Epithelial cell of esophagus (primary cell): ENCODE measurements at places on chromosomes 6 and 20.
A peak's percentile ranks its signal among the peaks of the same experiment; 100 is the strongest.

DNA sequence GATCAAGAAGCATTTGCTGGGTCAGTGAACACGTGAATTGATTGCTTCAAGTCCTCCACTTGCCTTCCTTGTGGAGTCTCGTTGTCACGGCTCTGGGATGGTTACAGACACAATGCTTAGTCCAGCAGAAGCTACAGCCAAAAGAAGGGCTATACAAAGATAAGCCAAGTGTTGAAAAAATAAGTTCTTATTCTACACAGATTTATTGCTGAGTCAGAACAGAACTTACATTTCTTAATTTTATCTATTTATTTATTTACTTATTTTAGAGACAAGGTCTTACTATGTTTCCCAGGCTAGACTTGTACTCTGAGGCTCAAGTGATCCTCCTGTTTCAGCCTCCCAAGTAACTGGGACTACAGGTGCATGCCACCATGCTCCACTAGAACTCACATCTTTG lies 199.0 kb downstream of the MYLK4 start:
- DNase-seq = no peak

- DNase-seq = no peak
These were observed 227.4 kb downstream of the LRFN2 start for GRCh38 chr6:40359808-40360207.

DNA sequence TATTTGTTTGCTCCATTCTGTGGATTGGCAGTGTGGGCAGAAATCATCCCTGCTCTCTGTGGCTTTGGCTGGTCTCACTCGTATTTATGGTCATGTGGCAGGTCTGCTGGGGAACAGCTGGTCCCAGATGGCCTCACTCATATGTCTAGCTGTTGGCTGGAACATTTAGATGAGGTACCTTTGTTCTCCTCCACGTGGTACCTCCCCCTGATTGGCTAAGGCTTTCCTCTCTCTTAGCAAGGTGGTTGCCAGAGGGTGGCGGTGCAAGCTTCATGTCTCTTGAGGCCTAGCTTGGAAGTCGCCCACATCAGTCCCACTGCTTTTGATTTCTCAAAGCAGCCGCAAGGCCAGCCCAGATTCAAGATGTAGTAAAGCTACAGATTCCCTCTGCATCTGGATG lies 348.5 kb upstream of the BTBD3 start:
- no peak for DNase-seq

GRCh38 chr6:320351-321157 lies 28.3 kb downstream of the DUSP22 start:
- DNase-seq = no peak

DNA sequence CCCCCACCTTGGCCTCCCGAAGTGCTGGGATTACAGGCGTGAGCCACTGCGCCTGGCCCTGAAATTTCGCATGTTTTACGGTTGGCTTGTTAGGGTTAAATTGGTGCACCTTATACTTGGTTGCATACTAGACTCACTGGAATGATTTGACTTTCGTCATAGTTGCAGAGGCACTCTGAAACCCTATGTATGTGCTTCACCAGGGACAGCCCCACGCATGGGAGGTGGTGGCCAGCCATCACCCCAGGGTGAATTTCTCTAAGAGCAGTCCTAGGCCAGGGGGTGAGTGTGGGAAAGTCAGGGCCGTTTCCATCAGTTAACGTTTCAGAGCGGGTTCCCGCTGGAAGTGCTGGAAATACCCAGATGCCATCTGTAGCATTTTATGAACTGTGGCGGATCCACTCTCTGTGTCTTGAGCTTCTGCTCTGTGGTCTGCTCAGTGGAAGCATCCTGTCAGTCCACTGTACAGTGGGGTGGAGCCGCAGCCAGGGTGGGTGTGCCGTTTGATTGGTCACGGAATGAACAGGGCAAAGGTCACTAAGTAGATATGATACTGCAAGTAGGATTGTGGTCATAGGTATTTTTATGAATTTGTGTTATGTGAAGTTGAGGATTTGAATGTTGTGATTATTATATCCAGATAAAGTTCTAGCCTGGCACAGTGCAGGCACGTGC lies 13.2 kb downstream of the DNAJC5 start:
- no peak for DNase-seq

GRCh38 chr6:52310932-52311331 lies 26.4 kb upstream of the MCM3 start:
- DNase-seq = no peak

- DNase-seq = no peak
These were observed 214.3 kb downstream of the MYLK4 start for GRCh38 chr6:2536451-2536850.

DNA sequence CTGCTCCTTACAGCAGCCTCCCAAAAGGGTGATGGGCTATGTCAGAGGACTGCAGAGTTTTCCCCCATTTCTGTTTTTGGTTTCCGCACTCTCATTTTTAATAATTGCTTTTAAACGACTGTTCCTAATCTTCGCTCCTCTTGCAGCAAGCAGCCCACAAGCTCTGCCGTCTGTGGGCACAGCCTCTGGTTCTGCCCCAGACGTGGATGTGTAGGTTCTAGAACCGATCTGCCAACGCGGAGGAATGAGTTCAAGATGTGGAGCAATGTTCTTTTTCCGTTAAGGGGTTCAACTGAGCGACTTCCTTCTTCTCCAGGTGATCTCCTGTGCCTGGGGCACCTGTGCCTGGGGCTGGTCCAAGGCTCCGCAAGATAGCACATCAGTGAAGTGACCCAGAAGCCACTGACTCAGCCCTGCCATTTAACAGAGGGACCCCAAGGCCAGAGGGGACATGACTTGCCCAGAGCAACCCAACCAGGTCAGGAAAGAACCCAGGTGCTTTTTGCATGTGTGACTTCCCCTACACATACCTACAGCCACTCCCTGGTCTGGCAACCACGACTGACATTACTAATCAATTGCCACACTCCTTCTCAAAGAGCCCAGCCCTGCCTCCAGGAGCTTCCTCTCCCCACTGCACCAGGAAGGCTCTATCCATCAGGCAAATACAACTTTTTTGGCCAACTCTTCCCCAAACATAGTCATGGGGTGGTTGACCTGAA lies 22.7 kb downstream of the PMEPA1 start:
- DNase-seq = peak; percentile 90

GRCh38 chr6:111764238-111765175 lies 108.7 kb downstream of the FYN start:
- DNase-seq = no peak

DNA sequence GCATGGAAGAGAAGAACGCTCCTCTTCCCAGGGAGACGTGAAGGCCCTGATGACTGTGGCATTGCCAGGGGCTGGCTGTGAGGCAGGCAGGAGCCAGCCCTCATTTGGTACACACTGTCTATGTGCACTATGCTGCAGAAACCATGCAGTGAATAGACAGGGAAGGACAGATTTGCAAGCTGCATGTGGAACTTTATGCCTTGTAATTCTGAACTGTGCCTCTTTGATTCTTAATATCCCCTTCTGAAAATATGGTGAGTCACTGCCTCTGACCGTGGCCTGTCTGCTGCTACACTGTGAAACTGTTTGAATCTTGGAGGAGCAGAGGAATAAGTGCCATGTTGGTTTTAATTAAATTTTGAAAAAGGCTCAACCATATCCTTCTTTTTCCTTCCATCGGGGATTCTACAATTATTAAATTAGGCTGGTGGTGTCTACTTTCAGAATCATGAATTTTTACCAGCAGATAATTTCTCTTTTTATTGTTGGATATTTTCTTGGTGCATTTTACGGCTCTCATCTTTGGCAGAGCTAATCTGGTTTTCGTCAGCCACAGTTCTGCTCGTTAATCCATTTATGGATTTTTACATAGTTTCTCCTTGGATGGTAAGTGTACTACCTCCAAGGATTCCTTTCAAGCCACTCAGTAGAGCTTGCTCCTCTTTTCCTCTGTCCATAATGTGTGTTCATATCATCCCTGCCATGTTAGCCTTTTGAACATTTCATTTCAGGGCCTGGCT lies 301.0 kb upstream of the SLC35B3 start:
- DNase-seq = peak; percentile 7

DNA sequence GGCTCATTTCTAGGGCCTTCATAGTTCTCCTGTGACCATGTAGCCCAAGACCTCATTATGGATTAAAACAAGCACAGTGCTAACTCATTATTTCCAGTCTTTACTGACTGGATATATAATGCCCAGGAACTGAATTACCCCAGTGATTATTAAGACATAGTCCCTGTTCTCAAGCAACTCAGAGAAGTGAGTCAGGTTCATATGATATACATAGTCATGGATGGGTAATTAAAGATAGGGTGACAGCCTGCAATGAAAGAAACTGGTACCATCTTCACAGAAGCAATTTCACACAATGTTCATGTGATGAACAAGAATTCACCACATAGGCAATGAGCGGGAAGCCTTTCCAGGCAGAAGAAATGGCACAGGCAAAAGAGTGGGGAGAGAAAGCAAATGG lies 3.5 kb downstream of the TRIM27 start:
- DNase-seq = no peak

DNA sequence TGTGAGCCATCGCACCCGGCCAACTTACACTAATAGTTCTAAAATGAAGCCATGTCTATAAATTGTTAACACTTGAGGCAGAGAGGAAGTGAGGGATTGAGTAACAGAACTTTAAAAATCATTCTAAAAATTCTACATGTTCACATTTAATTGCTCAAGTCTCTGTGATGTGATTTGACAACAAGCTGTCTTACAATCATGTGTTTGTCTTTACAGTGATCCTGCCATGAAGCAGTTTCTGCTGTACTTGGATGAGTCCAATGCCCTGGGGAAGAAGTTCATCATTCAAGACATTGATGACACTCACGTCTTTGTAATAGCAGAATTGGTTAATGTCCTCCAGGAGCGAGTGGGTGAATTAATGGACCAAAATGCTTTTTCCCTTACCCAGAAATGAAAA lies 23.6 kb downstream of the GTF2H5 start:
- no peak for DNase-seq

- no peak for DNase-seq
These were observed 171.8 kb upstream of the BMP2 start for GRCh38 chr20:6595704-6596103.

GRCh38 chr6:89260310-89260709 lies 43.2 kb upstream of the GABRR1 start:
- DNase-seq = no peak

- DNase-seq = no peak
These were observed 40.1 kb upstream of the NNAT start for GRCh38 chr20:37480919-37481318.

DNA sequence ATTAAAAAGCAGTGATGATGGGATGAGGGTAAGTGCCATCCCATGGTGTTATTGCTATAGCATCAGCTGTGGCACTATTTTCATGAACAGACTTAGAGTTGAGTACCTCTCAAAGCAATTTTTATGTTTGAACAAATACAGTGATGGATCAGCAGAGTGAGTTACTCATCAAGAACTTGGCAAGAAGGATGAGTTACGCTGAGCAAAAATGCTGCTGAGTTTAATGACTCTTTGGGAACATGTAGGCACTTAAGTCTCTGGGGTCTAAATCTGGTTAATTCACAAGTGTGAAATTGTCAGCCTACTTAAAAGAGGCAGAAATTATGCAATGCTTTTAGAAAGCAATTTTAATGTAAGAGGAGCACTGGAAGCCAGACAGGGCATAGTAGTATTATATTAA lies 78.5 kb upstream of the AHI1 start:
- DNase-seq = peak; percentile 39

- peak; percentile 71 for DNase-seq
These were observed 60.9 kb downstream of the GFRAL start for GRCh38 chr6:55388211-55388610.

DNA sequence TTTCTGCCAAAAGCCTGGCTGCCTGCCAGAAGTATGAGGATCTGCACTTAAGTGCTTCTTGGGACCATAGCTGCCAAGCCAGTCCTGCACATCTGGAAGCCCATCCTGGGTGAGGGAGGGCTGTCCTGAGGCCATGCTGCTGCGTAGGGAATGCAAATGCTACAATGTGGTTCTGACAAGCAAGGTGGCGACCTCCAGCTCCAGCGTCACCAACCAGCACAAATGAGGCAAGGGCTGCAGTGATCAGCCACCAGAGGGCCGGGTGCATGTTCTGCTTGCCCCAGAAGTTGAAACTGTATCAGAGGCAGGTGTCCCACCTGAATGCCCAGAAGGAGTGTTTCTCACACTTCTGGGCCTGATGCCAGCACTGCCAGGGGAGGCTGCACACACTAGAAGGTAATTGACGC lies 99.1 kb upstream of the KCNQ5 start:
- peak; percentile 11 for DNase-seq

DNA sequence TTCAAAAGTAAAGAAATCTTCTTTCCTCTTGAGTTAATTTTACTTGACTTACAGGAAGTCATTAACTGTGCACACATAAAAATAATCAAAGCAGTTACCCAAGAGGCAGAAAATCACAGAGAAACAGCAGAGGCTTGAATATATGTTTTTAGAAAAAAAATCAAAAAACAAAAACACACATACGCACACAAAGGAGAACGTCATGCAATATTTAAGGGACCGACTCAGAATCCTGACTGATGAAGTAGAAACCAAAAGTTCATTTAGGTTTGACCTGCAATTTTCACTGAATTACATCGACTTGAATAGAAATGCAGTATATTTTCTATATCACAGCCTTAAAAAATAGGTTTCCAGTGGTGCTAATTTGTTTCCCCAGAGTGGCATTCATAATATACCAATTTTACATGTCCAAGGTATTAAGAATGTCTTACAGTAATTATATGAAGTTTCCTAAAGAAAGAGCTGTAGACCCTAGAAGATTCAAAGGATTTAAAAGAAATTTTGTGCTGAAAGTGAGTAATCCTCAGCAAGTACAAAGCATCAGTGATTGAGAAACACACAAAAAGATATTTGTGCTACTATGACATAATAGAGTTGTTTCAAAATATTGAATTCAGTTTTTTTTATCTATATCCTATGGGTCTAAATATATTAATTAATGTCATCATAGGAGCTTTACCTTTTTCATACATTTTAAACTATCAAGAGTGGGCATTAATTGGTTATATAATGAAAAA lies 358.5 kb upstream of the RUNX2 start:
- DNase-seq = peak; percentile 8

GRCh38 chr6:57327311-57327710 lies 9.9 kb downstream of the PRIM2 start:
- DNase-seq = no peak

- no peak for DNase-seq
These were observed 15.7 kb upstream of the TMEM217 start for GRCh38 chr6:37273690-37274089.

DNA sequence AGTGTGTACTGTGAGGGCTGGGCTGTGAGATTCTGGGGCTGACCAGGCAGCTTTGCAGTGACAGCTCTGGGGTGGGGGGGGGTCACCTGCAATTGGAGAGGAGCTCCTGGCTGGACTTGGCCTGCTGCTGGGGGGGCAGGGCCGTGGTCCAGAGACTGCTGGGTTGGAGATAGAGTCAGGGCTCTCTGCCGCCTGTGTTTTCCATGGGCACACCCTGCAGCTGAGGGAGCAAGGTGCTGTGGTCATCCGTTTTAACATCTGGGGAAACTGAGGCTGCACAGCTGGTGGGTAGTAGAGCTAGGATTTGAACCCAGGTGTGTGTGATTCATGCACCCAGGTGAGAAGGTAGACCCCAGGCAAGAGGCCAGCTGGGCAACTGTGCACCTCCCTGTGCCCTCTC lies 7.3 kb downstream of the DLGAP4 start:
- DNase-seq = no peak

GRCh38 chr20:8390037-8390433 lies 258.0 kb downstream of the PLCB1 start:
- no peak for DNase-seq

GRCh38 chr6:116034327-116034726 lies 26.4 kb downstream of the FRK start:
- DNase-seq = peak; percentile 49
